Nasal cavity respiratory epithelium epithelial cell of viscerocranial mucosa (primary cell): ENCODE measurements at places on chromosomes 11 and 22. TPM values are rescaled to one million over a fixed set of nuclear protein-coding genes. Genes with fewer than 3 reads are reported as not detected.

The KRTAP5-3 gene
- not detected in 2 replicates for total RNA-seq

The TMEM135 gene
- total RNA-seq, result 12.0 and 28.4 TPM in 2 replicates

The PYGM gene
- total RNA-seq, result 0.34 and 0.50 TPM in 2 replicates

The GRIA4 gene
- under 0.01 TPM in 1 of 2 replicates, not detected in the other for total RNA-seq

The BRSK2 gene
- total RNA-seq, result under 0.01 and 1.00 TPM in 2 replicates

The PRAME gene
- not detected in 2 replicates for total RNA-seq
